ENCODE measurements at places on chromosomes 4 and X. TPM values are rescaled to one million over a fixed set of nuclear protein-coding genes. Genes with fewer than 3 reads are reported as not detected.

GRCh38 chr4:79638735-79639134 lies 230.7 kb upstream of the GK2 start:
- DNase-seq, result no peak

- DNase-seq, result no peak
These were observed 237.8 kb upstream of the ANXA3 start for GRCh38 chr4:78313754-78314120.

- no peak for DNase-seq
These were observed 390.7 kb downstream of the MAPK10 start for GRCh38 chr4:85968945-85969819.

DNA sequence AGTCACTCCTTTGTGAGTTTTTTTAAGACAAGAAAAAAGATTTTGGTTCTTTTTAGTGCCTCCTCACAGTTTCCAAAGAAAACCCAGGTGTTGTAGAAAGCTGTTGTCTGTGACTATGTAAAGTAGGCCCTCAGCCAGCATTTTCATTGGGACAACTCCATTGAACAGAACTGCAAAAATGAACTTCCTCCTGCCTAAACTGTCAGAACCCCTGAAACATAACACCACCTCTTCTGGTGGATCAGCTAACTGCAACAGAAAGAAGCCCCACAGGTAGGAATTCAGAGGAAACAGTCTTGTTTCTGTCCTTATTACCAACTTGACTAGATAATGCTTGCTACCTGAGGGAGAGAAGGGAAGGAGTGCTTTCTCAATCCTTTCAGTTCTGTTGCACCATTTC lies 3.4 kb upstream of the ATP11C start:
- no peak for DNase-seq

DNA sequence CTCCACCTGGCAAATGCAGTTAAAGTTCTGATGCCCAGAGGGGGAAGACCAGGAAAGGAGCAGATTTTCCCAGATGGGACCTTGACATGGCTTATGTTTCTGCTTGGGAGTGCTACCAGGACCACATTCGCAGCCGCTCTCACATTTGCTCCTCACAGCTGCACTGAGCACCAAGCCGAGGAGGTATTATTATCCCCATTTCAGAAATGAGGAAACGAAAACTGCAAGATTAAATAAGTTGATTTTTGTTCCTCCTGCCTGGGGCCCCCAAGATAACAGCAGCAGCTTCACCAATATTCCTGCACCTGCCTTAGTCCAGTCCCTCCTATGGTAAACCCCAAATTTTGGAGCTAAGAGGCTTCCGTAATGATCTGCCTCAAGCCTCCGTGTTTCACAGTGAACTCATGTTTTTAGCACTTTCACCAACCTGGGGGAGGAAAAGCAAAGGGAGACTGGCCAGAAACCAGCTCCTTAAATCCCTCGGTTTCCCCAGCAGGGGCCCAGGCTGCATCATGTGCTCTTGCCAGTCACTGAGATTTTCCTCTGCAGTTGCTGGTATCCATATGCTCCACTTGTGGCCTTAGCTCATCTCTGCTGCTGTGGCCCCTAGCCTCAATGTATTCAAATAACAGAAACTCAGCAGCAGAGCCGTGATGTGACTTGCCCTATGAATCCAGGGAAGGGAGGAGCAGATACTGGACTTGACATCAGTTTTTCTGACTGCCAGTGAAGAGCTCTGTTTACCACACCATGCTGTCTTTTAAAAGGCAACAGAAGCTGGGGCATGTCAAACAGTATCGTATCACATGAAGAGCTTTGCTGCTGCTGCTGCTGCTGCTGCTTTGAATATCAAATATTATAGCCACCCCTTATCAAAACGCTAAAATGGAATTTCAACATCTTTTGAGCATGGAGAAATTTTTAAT lies 95.5 kb upstream of the KLHL13 start:
- DNase-seq, result no peak

DNA sequence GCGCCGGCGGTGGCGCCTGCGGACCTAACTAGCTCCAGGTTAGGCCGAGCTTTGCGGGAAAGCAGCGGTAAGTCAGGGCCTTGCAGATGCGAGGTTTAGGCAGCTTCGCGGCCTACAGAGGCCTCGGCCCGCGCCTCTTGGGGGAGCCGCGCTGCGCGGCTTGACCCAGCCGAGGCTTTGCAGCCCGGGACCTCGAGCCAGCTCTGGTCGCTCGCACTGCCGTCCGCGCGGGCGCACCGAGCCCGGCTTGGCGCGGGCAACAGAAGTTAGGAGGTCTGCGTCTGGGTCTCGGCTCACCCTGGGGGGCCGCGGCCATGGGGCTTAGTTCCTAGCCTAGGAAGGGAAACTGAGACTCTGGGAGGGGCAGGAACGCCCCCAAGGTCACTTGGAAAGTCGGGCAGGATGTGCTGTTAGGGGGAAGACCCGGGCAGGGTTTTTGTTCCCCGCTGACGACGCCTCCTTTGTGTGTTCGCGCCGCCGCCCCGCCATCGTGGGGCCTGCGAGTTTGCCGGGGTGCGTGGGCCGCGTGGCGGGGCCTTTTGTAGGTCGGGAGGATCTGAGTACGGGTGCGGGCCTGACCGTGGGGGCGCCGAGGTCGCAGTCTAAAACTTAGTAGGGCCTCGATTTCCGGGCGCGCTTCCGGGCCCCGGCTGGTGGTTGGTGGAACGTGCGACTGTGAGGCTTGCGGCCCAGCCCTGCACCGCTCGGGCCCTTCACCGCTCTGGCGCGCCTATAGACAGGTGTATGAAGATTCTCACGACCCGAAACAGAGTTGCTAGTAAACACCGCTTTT lies 482 bp downstream of the RNF4 start:
- peak; percentile 62 for DNase-seq

The SPARCL1 gene
- 97.8 TPM for total RNA-seq

The GPRASP3 gene
- total RNA-seq, result 3.2 TPM

The MGAT4D gene
- not detected for total RNA-seq

The PDGFC gene
- 3.8 TPM for total RNA-seq

The SORCS2 gene
- total RNA-seq, result 0.92 TPM

The KCNE5 gene
- total RNA-seq, result not detected

Data from left colon (tissue), 2 donors.